ENCODE measurements at places on chromosomes 16 and 17.
A peak's percentile ranks its signal among the peaks of the same experiment; 100 is the strongest.

DNA sequence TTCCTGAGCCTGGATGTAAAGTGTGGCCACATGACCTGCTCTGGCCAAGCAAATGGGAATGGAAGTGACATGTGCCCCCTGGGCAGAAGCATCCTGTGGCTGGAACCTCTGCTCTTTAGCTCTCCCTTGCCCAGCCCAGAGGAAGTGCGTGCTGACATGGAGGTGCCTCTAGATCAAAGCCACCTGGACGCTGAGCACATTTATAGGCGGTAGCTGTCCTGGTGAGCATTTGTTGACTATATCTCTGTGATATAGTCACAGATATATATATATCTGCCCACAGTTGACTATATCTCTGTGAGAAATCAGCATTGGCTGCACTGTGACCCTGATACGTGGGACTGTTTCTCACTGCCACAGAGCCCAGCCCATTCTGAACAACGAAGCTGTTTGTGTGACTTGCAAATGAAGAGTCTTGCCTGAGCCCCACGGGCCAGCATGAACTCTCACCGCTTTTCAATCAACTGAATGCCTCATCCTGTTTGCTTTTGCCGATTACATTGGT is 118.8 kb downstream of the C16orf95 start:
- no peak for DNase-seq

DNA sequence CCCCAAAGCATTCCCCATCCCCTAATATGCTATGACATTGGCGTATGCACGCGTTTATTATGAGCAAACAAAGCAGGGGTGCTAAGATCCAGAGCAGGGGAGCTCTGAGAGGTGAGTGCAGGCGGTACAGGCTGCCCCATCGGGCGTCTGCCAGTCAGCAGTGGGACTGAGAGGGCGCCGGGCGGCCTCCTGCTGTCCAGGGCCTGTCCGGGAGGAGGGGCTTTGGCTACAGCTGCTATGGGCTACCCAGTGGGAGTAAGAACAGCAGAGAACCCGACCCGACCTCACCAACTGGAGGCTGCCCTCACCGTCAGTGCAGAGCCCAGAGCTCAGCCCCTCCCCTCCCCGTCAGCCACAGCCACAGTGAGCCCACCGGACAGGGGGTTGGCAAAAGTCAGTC is 18.5 kb upstream of the AATK start:
- DNase-seq: no peak

DNA sequence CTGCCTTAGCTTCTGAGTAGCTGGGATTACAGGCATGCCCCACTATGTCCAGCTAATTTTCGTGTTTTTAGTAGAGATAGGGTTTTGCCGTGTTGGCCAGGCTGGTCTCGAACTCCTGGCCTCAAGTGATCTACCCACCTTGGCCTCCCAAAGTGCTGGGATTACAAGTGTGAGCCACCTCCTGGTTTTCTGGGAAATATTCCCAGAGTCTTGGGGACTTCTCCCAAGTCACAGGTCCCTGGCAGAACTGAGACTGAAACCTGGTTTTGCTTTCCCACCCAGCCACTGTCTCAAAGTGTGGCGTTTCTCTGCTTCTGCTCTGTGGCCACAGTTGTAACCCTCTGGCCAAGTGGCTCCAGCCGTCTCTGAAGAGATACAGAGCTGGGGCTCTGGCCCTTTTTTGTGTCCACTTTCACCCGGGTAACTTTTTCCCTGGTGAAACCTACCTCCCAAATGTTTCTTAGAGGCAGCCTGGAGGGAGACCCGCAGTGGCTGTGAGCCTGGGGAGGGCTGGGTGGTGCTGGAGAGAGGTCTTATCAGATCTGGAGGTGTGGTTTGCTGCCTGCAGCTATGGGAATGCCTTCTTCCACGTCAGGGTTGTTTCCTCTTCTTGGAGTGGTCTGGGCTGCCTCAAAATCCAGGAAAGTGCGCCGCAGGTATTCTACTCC is 5.1 kb downstream of the KSR1 start:
- no peak for DNase-seq

DNA sequence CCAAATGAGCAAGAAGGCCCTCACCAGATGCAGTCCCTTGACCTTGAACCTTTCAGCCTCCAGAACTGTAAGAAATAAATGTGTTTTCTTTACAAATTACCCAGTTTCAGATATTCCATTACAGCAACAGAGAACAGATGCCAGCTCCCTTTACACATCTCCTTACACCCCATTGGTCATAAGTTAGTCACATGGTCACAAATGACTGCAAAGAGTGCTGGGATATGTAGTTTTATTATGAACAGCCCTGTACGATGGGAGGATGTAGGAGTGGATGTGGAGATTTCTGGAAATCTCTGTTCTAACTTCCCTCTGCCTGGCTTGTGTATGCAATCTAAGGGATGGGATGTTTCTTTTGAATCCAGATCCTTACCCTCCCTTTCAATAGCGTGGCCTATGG is 13.3 kb upstream of the RPL38 start:
- no peak for DNase-seq

DNA sequence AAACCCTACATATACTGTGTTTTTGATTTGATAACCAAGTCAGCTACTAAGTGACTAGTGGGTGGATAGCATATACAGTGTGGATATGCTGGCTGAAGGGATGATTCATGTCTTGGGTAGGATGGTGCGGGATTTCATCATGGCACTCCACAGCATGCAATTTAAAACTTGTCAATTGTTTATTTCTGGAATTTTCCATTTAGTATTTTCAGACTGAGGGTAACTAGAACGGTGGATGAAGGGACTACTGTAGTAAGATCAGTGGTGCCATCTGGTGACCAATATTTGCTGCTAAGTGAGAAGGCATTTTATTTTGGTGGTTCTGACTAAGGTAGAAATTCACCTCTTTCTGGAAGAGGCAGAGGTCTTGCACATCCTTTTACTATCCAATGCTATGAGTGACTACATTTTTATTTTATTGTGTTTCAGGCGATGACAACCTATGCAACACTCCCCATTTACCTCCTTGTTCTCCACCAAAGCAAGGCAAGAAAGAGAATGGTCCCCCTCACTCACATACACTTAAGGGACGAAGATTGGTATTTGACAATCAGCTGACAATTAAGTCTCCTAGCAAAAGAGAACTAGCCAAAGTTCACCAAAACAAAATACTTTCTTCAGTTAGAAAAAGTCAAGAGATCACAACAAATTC is 3.1 kb downstream of the CDC6 start:
- DNase-seq: peak; percentile 59

DNA sequence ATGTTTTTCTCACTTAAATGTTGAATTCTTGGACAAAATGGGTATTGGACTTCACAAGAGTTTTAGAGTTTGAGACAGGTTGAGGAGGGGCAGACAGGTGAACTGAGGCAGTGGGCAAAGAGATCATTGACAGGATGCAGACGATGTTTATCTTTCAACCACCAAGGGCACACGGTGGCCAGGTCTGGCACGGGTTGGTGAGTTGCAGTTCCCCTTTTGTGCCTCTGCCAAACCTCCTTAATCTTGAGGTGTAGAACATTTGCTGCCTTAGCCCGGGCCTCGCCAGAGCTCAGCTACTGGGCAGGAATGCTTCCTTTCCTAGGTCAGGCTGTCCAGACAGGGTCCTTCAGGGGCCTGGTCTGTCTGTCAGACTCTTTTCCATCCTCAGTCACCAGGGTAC is 567.4 kb upstream of the SOX9 start:
- DNase-seq: no peak

Data from Panc1 (cell line).